Stimulated activated CD8-positive, alpha-beta memory T cell treated with anti-CD3 and anti-CD28 coated beads, Interleukin-12 subunit alpha, Interleukin-12 subunit beta, amount 100 ng/mL, for 1 hour (primary cell): ENCODE measurements at places on chromosomes 12 and 14.

DNA sequence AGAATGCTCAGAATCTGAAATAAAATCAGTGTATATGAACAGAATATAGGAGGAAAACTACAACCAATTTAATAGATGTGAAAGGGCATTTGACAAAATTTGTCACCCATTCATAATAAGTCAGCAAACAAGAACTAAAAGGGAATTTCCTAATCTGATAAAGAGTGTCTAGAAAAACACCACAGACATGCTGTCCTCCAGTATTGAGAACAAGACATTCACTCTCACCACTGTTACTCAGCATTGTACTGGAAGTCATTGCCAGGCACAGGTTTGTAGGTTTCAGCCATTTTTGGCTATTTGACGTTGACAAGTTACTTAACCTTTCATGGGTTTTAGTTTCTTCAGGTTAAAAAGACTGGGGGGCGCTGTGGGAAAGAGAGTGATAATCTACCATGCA, 13.2 kb downstream of the EIF2S1 start:
- DNase-seq, result no peak

DNA sequence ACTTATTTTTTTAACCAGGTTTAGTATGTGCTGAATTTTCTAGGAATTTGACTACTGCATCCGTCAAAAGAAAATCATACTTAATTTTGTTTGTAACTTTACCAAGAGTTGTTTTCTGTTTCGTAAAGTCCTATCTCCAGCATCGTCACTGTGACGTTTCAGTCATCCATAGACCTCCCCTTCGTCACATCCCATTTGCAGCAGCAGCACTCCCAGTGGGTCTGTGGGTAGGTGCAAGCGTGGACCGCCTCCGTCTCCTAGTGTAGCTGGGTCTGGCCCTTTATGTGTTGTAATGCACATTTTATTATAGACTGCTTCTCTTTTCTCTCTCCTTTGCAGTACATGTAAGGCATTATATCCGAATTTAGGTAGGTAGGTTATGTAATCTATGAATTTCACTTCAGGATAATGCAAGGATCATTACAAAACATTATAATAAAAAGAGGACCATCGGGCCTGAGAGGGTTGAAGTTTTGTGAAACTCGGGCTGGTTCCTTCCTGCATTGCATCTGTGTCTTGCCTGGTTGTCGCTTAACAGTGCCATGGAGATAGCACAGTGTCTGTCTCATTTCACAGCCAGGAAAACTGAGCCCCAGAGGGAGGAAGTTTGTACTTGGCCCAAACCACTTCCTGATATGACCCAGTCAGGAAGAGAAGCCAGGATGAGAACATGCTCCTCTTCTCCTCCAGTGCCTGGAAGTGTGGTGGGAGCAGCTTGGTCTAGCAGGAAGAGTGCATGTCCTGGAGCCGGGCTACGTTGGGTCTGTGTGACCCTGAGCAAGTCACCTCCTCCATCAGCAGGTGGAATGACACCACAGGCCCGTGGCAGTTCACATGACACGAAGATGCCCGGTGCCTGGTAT, 41.3 kb downstream of the EVL start:
- DNase-seq, result no peak

GRCh38 chr14:68241862-68242487, 422.4 kb downstream of the RAD51B start:
- no peak for DNase-seq

- DNase-seq, result no peak
Observed at GRCh38 chr14:99930420-99931274, 134.6 kb upstream of the EVL start.

- DNase-seq, result no peak
Observed at GRCh38 chr14:23537351-23538049, 14.1 kb downstream of the ZFHX2 start.

- no peak for DNase-seq
Observed at GRCh38 chr14:40784860-40785259, 821.8 kb upstream of the LRFN5 start.

GRCh38 chr14:69635981-69636639, 24.7 kb downstream of the SUSD6 start:
- DNase-seq, result no peak

GRCh38 chr12:20213723-20214625, 154.4 kb upstream of the PDE3A start:
- no peak for DNase-seq

DNA sequence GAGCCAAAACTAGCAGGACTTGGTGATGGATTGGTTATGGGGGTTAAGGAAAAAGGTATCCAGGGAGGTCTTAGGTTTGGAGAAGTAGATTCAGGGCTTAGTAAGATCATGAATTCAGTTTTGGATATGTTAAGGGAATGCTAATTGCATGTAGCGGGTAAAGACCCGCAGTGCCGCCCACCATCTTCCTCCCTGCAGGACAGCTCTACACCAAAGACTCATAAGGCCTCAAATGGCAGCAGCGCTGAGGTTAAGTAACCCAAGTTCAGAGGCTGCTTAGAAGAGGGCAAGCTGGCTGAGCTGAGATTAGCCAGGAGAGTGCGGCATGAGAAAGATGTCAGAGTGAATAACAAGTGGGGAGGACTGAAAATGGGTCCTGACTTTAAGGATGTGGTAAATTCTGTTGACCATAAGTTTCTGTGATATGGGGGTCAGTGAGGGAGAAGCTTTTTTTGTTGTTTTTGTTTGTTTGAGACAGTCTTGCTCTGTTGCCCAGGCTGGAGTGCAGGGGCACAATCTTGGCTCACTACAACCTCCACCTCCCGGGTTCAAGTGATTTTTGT, 26.2 kb downstream of the RAD9B start:
- no peak for DNase-seq

DNA sequence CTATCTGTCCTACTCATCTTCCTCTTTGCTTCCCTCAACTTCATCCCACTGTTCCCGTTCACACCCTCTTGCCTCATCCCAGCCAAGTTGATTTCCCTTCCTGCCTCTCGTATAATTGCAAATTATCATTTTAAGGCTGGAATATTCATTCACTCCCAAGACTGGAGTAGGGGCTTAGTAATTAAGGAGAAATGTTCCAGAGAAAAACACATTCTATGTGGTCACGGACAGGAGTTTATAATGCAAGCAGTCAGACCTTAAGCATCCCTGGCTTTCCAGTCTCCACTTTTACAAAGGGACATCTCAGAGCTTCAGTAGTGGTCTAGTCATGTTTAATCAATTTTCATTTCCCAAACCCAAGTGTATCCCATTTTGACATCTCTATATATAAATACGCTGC, 54.9 kb downstream of the TMEM132D start:
- no peak for DNase-seq

DNA sequence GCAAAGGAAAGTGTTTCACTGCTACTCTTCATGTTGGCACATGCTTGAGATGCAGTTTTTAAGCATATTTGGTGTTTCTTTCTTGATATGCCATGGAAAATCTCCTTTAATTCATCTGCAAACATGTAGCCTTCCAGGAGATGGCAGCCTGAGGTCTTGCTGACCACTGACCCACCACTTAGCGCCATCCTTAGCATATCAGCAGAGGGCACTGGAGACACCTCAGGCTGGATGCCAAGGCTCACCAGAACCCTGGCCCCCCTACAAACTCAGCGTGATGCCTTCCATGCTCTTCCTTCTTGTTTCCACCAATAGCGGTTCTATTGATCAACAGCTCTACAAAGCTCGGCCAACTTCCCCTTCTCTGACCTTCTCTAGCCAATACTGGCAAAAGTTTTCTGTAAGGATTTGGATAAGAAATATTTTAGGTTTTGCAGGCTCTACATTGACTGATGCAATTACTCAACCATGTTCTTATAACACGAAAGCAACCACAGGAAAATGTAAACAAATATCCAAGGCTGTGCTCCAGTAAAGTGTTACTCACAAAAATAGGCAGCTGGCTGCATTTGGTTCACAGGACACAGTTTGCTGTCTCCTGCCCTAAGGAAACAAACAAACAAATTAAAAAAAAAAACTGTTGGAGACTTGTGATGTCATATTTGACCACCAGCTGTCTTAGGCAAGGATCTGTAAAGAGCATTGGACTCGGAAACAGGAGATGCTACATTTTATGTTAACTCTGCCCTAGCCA, 209.7 kb downstream of the SLC15A4 start:
- DNase-seq, result no peak

DNA sequence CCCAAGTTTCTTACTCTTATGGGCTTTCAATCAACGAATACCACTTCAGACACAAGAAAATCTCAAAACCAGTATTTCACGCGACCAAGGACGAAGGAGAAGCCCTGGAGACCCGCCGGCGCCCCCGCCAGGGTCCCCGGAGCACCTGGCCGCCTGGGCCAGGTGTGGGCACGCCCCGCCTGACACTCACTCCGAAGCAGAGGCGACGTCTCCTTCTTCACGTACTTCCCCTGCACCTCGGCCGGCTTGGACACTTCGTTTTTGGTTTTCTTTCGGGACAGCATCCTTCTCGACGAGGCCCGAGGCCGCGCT, 466 bp downstream of the SAV1 start:
- no peak for DNase-seq

DNA sequence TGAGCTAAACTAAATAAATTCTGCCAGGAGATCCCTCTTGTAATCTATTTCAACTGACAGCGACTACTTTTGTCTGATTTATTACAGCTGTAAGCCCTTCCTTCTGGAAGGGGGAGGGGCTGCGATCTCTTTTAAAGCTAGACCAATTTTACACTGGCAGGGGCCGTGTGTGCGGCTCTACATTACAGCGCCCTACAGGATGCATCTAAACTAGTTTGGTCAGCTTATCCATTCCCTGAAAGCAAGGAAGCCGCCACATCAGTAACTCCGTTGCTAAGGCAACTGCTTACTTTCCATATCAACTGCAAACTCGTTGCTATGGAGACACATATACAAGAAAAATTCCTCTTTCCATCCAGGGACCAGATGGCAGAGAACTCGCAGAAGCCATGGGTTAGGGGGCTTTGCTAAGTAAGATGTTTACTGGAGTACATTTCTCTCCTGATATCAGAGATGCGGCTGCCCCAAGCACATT, 17.4 kb downstream of the FOXN3 start:
- DNase-seq, result no peak

DNA sequence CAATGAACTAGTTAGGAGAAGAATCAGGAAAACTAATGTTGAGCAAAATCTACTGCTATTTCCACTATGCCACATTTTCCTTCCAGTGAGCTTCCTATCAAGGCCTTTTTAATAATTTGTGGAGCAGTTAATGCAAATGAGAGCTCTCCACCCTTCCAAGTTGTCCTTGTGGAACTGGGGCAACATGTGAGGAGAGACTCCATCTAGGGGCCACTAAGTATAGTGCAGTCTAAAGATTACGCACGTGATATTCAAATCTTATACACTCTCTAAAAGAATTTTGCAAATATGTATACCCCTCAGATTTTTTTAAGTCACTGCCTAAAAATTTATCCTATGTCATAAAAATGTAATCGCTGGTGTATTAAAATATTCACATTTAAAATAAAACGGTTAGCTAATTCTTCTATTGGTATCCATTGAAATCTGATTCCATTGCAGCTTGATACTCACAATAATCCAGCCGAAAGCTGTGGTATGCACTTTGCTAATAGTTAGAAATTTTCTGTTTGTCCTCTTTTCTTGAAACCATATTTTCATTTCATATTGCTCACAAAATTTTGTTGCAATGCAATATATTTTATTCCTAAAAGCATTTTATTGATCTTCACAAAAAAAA, 100.1 kb downstream of the PAH start:
- no peak for DNase-seq

GRCh38 chr12:125381373-125381772, 316.1 kb downstream of the AACS start:
- no peak for DNase-seq

GRCh38 chr12:103181366-103182152, 224.1 kb downstream of the ASCL1 start:
- DNase-seq, result no peak

- DNase-seq, result no peak
Observed at GRCh38 chr14:28756884-28757570, 9.6 kb upstream of the FOXG1 start.

DNA sequence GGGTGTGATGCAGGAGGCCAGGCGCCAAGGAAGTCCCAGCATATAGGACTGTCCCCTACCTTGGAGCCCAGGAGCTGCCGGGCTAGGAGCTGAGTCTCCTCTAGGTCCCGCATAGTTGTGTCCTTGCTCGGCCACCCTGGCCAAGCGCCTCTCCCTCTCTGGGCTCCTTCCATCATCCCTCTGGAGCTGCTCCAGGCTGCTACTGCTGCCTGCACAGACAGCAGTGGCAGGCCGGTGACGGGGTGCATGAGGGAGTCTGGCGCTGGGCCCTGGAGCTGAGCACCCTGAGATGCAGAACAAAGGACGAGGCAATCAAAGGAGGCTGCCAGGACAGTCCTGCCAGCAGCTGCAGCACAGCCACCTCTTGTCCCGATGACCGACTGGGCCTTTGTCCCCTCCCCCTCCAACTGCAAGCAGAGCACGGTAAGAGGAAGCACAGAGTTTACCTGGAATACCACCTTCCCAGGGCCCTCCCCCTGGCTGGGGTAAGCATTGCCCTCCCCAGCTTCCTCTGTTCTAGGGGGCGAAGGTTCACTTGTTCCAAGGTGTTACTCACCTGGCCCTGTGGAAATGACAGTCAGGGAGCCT, 10.4 kb downstream of the DTX1 start:
- DNase-seq, result no peak

GRCh38 chr12:4434706-4435425, 10.7 kb downstream of the FGF6 start:
- no peak for DNase-seq

- DNase-seq, result no peak
Observed at GRCh38 chr14:59341858-59342477, 123.2 kb downstream of the GPR135 start.

- no peak for DNase-seq
Observed at GRCh38 chr12:79302162-79302814, 388.5 kb downstream of the PAWR start.

DNA sequence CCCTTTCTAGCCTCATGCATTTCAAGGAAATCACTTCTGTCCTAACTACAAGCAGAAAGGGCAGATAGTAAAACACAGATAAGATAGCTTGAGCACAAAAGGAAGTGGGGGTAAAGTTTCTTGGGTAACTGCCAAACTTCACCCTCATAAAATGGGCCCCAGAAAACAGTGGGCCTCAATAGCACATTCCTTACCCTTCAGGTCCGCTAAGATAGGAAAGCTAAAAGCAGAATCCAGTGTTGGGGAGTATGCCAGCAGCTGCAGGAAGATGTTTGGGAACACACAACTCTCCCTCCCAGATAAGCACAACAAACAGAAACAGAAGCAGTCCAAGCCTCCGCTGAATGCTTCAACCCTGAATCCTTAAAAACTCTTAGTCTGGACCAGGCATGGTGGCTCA, 110.9 kb upstream of the MGAT4C start:
- DNase-seq, result no peak

GRCh38 chr14:76326918-76327689, 48.8 kb upstream of the ESRRB start:
- no peak for DNase-seq

GRCh38 chr12:78088391-78088832, 257.7 kb downstream of the NAV3 start:
- no peak for DNase-seq

- no peak for DNase-seq
Observed at GRCh38 chr12:121602766-121603165, 21.9 kb upstream of the KDM2B start.
